Left colon (tissue), 2 donors: ENCODE measurements at places on chromosomes 2 and 18. TPM values are rescaled to one million over a fixed set of nuclear protein-coding genes. Genes with fewer than 3 reads are reported as not detected.

Gene SH3BP4
- 26.0 TPM for total RNA-seq

Gene IMP4
- total RNA-seq, result 60.7 TPM

Gene GPR17
- not detected for total RNA-seq

Gene SYT4
- 0.46 TPM for total RNA-seq

Gene CREB1
- 42.9 TPM for total RNA-seq

Gene SULT1C4
- 1.2 TPM for total RNA-seq

Gene ANKRD23
- 3.7 TPM for total RNA-seq

Gene CD302
- total RNA-seq, result 18.3 TPM

Gene SERPINB3
- total RNA-seq, result not detected

Gene MLPH
- total RNA-seq, result 117 TPM

DNA sequence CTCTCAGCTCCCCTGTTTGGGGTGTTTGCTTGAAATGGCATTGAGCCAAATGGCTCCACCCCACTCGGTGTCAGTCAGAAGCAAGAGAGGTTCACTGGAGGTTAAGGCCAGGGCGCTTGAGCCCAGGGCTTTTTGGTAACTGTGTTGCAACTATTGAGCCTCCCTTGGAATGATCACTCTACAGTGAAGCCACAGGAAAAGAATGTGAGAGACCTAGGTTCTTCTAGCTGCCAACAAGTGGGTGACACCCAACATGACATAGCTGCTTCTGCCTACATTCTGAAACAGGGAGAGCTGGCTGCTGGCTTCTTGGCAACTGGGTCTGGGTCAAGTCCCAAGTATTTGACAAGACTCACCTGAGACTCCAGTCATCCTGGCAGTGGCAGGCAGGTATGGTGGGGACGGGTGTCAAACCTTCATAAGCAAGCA lies 7.1 kb upstream of the GRHL1 start:
- DNase-seq, result no peak

- DNase-seq, result no peak
Observed at GRCh38 chr2:120823551-120823950, 87.9 kb downstream of the GLI2 start.

DNA sequence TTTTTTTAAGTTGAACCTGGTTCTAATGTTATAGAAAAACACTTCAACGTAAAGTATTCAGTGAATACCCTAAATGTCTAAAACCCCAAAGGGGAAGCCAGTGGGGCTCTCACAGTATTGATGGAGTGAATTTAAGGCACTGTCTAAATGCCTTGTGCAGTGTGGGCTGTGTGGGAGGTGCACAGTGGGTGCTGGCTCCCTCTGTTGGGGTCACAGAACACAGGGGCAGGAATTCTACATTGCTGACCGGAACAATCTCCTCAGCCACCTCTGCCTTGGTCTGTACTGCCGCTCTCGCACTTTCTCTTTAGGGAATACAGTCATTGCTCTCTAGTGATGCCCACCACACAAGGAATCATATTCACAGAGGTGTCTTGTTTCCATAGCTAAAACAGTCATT lies 45.4 kb downstream of the SPRED2 start:
- DNase-seq, result no peak

DNA sequence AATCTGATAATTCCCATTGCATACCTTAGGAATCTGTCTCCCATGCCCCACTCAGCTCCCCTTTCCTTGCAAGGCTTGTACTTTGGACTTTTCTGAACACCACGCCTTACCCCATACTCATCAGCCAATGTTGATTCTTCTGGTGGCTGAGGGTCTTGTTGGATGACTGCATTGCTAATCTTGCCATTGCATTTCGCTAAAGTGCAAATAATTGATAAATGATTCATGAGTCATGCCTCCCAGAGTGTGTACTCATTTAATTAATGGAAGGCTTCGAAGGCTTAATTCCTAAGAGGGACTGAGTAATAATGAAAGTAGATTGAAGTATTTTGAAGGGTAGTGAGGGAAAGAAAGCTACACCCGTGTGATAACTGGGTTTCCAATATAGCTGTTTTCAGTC lies 28.0 kb upstream of the PPP1R1C start:
- no peak for DNase-seq

DNA sequence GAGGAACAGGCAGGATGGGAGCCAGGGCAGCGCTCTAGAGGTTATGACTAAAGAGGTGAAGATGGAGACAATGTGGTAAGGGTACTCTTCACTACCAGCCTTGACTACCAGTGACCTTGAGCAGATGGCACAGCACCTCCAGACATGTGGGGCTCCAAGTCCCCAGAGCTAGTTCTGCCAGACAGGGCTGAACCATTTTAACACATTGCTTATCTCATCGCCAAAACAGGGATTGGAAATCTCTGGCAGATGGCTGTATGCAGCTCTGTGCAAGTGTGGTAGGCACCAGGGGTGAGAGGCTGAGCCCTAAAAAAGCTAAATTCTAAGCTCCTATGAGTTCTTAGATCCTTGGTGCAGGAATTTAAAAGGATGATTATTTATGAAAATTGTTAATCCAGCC lies 41.3 kb downstream of the FSHR start:
- DNase-seq, result no peak

GRCh38 chr2:134261398-134262131 lies 7.7 kb downstream of the MGAT5 start:
- DNase-seq, result no peak

GRCh38 chr2:88549616-88550292 lies 77.5 kb downstream of the EIF2AK3 start:
- no peak for DNase-seq

DNA sequence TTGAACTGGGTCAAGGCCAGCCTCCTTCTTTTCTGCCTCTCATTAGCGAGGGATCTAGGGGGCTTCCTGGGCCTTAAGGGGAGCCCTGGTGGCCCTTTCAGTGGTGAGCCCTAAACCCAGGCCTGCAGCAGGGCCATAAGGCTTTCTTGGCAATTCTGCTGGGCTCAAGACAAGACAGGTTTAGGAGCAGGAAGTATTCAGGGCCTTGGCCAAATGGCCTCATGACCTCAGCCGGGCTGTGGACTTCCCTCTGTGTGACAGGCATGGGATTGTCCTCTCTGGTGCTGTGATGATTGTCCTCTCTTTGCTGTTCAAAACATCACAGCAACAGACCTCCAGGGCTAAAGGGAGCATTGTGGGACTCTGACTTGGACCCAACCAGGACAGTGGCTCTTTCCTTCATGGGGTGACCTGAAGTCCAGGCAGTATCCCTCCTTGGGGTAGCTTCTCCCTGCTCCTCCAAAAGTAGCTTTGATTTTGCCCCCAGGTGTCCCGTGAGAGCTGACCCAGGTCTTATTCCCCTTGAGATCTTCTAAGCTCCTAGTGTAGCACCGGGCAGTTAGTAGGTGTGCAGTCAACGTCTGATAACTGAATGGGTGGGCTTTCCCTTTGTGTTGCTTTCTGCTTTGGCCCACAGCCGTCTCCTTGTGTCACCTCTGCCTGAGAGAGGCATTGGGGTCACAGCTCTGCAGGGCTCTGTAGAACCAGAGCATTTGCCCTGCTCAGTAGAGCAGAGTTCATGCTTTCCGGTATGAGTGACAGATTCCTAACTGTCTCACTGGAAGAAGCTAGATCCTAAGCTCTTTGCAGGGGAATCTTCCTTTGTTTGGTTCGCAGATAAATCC lies 14.7 kb downstream of the FOSL2 start:
- no peak for DNase-seq

- DNase-seq, result no peak
Observed at GRCh38 chr18:21823848-21824247, 83.3 kb downstream of the MIB1 start.

DNA sequence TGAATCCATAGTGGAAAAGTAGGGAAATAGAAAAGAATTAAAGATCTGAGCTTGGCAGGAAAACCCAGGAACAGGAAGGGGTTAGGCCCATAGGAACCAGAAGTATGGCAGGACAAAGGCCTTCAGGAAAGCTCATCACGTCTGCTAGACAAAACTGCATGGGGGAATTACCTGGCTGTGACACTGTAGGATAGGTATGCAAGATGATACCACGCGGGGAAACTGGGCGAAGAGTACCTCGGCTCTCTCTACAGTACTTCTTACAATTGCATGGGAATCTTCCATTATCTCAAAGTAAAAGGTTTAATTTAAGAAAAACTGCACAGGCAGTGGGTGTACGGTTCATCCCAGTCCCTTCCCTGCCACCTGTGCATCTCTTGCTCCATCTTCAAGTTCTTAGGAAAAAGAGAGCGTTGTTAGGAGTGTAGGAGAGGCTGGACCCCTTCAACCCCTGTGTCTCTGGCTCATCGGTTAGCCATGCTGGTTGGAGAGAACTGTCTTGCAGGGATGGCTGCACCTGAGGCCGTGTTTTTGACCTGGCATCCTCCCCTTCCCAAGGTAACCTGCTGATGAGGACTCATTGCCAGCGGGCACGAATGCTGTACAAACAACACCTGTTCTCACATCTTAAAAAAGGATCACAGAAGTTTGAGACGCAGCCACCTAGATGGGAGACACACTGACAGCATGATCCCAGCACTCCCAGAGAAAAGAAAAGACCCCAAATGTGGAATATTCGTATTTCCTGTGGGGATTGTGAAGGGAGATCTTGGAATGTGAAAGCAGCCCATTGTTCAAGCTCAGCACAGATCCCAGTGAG lies 120.5 kb upstream of the COPS8 start:
- no peak for DNase-seq

- DNase-seq, result no peak
Observed at GRCh38 chr2:26615860-26616705, 25.1 kb downstream of the CIB4 start.

DNA sequence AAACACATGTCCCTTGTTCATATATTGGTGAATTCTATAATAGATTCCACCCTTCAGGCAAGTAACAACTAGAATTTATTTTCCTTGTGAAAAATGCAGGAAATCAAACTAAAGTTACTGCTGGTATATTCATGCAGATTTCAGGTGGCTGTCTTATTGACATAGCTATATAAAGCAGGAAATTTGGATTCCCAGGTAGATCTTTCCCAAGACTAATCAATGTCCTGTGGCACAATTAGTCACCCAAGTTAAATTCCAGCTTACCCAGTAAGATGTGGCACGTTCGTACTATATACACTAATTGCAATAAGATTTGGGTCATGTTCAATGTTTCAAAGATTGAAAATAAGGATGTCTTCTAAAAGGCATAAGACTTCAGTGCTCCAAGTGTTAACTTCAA lies 42.0 kb downstream of the MYO5B start:
- no peak for DNase-seq

GRCh38 chr2:234306426-234307173 lies 190.3 kb downstream of the ARL4C start:
- DNase-seq, result no peak

- no peak for DNase-seq
Observed at GRCh38 chr18:41457765-41458326, 497.2 kb upstream of the PIK3C3 start.

DNA sequence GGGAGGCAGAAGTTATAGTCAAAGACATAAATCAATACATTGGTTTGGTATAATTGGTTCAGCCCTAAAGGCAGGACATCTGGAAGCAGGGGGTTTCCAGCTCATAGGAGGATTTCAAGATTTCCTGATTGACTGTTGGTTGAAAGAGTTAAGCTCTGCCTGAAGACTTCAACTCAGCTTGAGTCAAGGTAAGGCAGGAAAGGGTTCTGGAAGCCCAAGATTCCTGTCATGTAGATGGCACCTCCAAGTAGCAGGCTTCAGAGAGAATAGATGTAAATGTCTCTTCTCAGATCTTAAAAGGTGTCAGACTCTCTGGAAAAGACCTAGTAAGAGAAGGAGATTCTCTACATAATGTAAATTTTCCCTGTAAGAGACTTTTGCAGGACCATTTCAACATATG lies 335.3 kb downstream of the RIT2 start:
- no peak for DNase-seq

- no peak for DNase-seq
Observed at GRCh38 chr2:208148803-208149202, 2.8 kb upstream of the CRYGB start.

DNA sequence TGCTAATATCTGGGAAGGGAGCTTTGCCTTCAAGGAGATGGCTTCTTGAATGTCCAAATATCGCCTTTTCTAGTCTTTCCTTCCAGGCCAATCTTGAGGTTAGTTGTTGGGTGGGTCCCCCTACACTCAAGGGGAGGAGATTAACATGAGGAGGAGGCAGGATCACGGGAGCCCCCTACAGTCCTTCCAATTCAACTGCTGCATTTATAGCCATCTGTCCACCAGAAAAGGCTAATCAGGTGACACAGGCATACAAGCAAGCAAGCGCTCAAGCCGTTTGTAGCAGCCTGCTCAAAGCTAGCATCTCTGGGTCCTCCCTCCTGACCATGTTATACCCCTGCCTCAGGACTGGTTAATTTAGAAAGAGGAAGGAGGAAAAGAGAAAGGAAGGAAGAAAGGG lies 87.6 kb downstream of the MRPS9 start:
- DNase-seq, result no peak

- no peak for DNase-seq
Observed at GRCh38 chr2:11775384-11775783, 29.0 kb downstream of the LPIN1 start.
